ENCODE measurements at places on chromosomes 13 and 19. TPM values are rescaled to one million over a fixed set of nuclear protein-coding genes. Genes with fewer than 3 reads are reported as not detected.

DNA sequence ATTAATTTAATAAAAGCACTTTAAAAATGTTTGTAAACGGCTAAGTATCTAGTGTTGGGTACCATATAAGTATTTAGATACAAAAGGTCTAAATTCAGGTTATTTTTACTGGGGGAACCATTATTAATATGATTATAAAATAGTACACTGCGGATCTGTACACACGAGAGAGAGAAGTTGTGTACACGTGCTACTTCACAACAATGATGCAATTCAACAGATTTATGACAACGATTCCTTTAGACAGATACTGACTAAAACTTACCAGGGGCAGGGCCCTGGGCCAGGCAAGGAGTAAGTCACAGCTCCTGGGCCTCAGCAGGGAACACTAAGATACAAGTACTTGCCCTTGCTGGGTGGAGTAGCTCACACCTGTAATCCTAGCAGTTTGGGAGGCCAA lies 29.1 kb upstream of the TPTE2 start:
- DNase-seq: no peak

ZNF229 gene
- 12.8 TPM for polyA plus RNA-seq

- no peak for DNase-seq
Measured at GRCh38 chr13:113814435-113814821, 49.4 kb downstream of the GAS6 start.

DNA sequence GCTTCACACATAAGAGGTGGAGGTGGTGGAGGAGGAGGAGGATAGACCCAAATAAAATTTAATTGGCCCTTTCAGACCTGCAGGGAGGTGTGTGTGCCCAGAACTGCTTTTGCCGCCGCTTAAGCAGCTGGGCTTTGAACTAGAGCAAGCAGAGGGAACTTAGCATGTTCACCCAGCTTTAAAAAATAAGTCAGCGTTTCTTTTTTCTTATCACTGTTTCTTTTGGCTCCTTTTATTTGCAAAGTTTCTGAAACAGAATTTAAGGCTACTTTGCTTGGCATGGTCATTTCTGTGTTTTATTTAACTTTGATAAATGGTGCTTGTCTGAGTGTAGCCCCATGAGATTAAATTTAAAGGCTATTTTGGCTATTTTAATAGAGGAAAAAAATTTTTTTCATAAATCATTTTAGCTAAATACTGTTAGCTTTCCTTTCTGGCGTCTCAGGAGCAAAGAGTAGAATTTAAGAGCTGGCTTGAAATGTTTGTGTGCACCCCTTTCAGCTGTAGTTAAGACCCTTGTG lies 43.3 kb upstream of the RNF113B start:
- DNase-seq: no peak

DNA sequence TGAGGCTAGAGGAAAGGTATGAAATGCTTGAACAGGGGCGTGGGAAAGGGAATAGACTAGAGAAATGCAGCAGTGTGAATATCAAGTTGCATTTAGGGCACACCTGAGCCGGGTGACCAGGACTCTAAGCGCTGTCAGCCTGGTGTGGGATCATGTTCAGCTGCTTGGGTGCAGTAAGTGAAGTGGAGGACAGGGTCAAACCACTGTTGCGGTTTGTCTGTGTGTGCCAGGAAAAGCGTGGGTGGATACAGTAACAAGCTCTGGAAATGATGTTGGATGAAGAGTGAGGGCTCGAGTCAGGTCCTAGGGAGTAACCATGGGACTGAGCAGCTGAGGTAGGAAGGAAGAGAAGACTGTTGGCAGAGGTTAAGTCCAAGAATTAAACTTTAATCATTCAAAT lies 15.8 kb downstream of the DGKH start:
- no peak for DNase-seq

PSG7 gene
- 0.10 TPM for polyA plus RNA-seq

DNA sequence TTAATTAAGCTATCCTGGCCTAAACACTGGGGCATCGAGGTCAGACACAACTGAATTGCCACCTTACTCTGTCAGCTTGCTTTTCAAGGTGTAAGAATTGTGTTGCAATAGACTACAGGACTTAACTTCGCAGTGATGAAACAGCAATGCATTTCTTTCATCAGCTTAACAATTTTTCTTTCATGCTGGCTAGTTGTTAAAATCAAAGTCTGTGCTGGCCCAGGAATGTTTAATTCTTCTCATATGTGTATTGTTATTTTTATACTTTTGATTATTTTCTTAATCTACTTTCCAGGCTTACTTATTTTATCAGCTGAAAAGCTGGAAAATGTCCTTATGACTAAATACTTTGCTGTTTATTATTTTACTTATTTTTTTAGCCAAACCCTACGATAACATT lies 79.7 kb downstream of the EFNB2 start:
- no peak for DNase-seq

DNA sequence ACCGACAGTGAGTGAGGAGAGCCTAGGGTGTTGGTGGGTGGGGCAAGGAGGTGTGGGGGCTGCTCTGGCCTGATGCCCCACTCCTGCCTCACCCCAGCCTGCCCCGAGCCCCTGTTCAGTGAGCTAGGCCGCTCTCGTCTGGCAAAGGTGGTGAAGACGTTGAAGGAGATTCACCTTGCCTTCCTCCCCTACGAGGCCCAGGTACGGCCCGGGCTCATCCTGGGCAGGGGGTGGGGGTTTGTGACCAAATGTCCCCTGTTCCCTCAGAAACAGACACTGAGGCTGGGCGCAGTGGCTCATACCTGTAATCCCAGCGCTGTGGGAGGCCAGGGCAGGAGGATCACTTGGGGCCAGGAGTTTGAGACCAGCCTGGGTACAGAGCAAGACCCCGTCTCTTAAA lies 3.9 kb downstream of the STXBP2 start:
- no peak for DNase-seq

GPR12 gene
- not detected for polyA plus RNA-seq

ATP4B gene
- polyA plus RNA-seq: not detected

CYP2A6 gene
- polyA plus RNA-seq: not detected

ZNF266 gene
- 21.3 TPM for polyA plus RNA-seq

CYP2A7 gene
- polyA plus RNA-seq: not detected

CABP5 gene
- polyA plus RNA-seq: not detected

- no peak for DNase-seq
Measured at GRCh38 chr19:31913103-31913661, 432.2 kb upstream of the ZNF507 start.

COX7A1 gene
- polyA plus RNA-seq: 15.0 TPM

- no peak for DNase-seq
Measured at GRCh38 chr19:1268226-1269064, 687 bp upstream of the CIRBP start.

GRCh38 chr13:113756441-113757097 lies 2.5 kb upstream of the TMEM255B start:
- no peak for DNase-seq

- no peak for DNase-seq
Measured at GRCh38 chr13:44818428-44818827, 170.8 kb downstream of the NUFIP1 start.

ADGRE1 gene
- polyA plus RNA-seq: not detected

- DNase-seq: no peak
Measured at GRCh38 chr13:23753458-23753857, 135.7 kb downstream of the MIPEP start.

KCTD4 gene
- 0.09 TPM for polyA plus RNA-seq

- DNase-seq: no peak
Measured at GRCh38 chr19:8242211-8242821, 33.1 kb downstream of the CERS4 start.

DNA sequence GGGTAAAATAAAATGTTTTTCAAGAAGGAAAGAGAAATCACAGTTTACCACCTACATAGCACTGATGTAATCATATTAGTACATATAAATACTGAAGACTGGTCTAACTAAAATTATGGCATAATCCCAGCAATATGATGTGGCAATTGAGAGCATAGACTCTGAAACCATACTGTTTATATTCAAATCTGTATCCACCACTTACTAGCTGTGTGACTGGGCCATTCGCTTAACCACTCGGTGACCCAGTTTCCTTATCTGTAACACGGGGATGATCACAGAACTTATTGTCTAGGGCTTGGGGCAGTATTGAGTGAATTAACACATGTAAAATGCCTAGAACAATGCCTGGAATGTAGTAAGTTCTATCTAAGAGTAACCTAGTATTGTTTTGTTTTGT lies 13.1 kb upstream of the GTF3A start:
- DNase-seq: no peak

GRCh38 chr13:95644601-95645052 lies at the start of gene DZIP1:
DZIP1 (minus strand) TSS chr13:95644706; CDS start chr13:95642029, 2,677 bp downstream.
- DNase-seq: peak; percentile 64

DNA sequence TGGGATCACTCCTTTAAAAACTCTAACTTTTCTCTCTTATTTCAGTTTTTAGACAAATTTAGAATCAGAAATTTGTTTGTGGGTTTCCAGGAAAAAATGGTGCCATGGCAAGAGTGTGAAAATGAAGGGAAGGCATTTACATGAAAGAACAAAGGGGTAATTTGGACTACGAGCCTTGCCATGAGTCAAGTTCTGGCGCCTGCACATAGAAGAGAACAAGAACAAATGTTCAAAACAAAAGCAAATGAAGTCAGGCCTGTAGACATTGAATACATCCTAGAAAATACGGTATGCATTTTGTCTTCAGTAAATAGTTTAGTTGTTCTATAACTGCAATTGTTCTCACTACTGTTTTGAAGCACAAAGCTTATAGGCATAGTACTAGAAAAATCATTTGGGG lies 1390.5 kb downstream of the EFNB2 start:
- DNase-seq: no peak

AMER2 gene
- not detected for polyA plus RNA-seq

DNA sequence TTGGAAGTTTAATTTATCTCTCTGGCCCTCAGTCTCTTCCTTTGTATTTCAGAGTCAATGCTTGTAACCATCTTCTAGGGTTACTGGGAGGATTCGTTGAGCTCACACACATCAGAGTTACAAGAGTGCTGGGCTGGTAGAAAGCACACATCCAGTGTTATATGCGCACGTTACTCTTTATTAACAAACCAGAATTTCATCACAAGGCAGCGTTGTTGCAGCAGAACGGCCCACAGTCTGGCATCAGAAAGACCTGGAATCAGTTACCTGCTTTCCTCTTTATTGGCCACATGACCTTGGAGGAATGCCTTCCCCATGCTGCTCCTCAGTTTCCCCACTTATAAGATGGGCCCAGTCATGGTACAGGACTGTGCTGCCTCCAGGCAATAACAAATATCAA lies 3.9 kb downstream of the ZNF865 start:
- DNase-seq: no peak

GRCh38 chr19:28602675-28603298 lies 610.2 kb downstream of the UQCRFS1 start:
- no peak for DNase-seq

ZNF221 gene
- 2.5 TPM for polyA plus RNA-seq

- DNase-seq: no peak
Measured at GRCh38 chr13:80157261-80157932, 183.5 kb downstream of the SPRY2 start.

DNA sequence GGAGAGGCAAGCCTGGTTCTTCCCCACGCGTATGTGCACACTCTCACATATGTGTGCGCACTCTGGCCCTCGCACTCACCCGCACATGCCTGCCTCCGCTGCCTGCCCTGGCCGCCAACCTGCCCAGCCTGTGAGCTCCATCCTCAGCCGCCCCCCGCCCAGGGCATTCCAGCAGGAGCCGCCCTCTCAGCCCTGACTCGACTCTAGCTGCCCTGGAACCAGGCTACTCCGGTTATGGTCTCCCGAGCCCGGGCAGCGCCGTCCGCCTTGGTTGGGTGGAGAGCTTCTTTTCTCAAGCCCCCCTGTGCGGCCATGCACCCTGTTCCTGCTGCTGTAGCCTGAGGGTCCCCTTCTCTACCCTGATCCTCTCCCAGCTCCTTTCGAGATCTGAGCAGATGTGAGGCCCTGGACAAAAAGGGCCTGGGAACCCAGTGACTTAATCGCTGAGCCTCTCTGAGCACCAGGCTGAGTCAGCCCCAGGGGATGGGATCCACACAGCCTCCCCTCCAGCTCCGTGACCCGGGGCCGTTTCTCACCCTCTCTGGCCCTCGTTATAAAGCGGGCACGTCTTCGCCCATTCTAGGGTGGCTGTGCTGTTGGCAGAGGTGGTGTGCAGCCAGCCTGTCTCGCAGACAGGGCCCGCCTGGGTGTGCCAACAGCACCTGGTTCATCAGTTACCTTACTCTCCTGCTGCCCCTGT lies 191.5 kb downstream of the TEX29 start:
- DNase-seq: no peak

- no peak for DNase-seq
Measured at GRCh38 chr13:22009937-22010336, 339.1 kb downstream of the FGF9 start.

DNA sequence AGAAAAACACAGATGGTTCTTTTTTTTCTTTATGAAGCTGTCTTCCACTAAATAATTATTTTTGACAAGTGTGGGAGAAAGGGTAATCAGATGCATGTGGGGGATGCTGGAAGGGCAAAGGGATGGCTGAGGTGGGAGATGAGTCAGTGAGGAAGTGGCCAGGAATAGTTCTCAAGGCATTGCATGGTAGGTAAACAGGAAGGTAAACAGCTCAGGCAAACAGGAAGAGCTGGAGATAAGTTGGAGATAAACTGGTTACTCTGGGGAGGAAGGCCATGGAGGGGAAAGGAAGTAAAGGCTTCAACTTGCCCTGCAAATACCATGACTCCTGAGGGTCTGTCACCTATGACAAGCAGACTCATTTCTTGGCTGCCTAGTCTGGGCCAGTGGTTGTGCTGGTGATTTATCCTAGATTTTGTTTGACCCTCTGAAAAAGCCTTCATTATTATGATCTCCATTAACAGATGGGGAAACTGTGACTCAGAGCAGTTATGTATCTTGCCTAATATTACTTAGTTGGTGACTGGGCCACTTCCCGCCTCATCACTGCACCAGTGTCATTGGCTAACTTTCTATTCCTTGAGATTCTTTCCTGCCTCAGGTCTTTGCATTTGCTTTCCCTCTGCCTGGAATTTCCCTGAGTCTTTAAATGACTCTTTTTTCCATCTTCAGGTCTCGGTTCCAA lies 17.1 kb downstream of the ACTL9 start:
- DNase-seq: no peak

Measured in AG04450 (cell line).